NCI-H187 treated with DMSO at 0.1 percent for 48 hours (cell line): ENCODE measurements at places on chromosomes 3 and 15.

DNA sequence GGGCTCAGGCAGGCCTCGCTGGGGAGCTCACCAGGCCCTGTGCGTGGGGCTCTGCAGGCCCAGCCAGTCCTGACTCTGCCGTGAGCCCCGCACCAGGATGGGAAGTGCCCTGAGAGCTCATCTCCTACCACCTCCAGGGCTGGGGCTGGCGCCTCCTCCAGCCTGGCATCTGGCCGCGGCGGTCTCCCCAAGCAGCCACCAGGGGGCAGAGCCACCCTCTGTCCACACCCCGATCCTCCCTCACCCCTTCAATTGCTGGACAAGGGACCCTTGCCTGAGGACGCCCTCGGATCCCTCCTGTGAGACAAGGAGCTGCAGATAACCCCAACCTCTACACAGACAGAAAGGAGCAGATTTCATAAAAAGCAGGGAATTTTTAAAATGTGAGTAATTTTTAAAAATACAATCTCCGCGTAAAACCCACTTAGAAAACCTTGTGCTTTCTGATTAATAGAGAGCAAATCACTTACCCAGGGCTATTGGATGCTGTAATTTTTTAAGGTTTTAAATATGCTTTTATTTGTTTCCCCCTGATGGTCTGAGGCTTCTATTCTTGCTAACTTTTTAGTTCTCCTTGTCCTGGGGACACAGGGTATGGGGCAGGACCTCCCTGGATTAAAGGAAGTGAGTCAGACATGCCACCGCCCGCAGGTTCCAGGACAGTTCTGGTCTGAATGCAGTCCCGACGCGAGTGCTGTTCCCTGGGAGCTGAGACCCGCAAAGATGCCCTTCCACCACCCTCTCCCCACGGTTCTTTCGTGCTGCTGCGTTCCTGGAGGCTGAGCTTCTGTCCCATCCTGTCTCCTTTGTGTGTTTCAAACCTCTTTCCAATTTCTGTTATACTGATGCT lies 52.3 kb upstream of the CHRNA7 start:
- DNase-seq: no peak

DNA sequence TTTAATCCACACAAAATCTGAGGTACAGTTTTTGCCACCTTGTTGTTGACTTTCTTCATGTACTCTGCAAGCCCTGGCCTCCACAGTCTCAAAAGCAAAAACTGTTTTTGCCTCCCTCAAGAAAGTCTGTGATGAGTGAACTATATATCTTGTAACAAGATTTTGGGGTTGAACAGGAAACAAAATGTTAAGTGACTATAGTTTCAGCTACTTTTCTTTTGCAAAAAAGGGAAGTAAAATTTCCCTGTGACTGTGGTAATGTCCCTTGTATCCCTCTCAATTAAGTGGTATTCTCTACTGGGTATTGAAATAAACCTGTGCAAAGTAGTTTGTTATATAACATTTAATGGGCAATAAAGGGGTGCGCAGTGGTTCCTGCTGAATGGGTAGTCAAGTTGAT lies 21.3 kb upstream of the SCAANT1 start:
- DNase-seq: no peak

- no peak for DNase-seq
Observed at GRCh38 chr3:122782804-122783203, 10.8 kb downstream of the HSPBAP1 start.

GRCh38 chr3:159832024-159832423 lies 156.6 kb upstream of the IL12A start:
- no peak for DNase-seq

DNA sequence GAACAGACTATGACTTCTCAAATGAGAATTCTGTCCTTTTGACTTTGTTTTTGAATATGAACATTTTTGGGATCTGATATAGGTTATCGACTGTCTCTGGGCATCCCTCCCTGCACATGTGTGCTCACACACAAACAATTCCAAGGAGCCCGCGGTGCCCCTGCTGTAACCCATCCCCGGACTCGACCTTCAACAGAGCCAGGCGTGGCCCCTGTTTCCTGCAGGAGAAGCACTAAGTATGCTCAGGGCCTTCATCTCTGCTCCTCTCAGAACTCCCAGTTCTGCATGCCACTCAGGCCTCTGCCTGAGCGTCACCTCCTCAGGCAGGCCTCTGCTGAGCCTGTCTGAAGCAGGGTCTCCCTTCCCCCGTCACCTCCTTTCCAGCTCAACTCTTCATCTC lies 57.6 kb downstream of the NUP210 start:
- no peak for DNase-seq

DNA sequence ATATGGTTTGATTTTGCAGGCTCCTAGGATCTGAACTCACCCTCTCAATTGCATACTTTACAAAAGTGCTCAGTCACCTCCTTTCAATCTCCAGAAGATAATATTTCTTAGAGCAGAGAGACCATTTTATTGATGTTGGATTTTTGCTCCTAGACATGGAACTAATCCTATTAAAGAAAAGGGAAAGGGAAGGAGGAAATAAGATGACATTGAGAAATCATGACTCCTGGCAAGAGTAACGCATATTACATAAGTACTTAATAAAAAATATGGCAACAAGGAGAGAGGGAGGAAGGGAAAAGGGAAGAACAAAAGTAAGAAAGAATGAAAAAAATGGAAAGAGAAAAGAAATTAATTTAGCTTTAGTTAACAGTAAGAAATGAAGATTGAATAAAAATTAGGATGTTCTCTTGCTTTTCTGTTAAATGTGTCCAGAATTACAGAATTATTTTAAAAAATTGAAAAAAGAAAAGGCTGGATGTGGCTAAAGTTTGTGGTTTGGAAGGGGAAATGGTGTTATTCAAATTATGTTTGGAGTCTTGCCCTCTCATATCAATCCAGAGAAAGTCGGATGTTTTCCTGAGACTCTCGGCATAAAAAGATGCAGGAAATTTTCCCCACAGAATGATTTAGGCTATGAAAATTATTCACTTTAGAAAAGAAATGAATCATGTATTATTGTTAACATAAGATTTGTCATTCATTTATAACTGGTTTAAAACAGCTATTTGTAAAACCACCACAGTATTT lies 474.0 kb downstream of the FGF12 start:
- no peak for DNase-seq

GRCh38 chr3:61602466-61602865 lies 41.1 kb downstream of the PTPRG start:
- no peak for DNase-seq

DNA sequence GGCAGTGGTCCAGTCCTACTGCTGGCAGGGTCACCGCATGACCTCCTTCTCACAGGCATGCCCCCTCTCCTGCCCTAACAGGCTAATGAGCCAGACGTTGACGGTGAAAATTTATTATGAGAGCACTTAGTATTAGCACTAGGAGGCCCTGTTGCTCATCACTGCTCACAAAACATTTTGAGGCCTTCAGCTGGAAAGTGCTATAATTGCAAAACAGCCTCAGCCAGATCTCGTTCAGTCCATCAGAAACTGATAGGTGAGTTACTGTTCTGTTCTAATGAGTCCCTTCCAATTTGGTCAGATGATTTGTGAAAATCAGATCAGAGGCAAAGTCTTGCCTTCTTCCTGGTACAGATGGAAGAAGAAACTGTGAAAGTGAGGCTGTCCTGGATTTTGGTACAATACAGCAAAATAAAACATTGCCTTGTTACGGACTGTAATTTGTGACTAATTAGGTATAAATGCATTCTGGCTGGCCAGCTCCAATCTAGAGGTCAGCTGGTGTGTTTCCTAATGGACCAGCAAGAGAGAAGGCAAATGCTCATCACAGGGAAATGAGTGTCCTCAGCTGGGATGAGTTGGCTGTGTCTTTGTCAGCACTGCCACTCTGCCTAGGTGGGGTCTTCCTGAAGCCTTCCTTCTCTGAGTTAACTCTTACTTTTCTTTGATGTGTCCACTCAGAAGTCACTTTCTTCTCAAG lies 316.8 kb downstream of the CHST2 start:
- DNase-seq: no peak

GRCh38 chr3:141487521-141488252 lies 860 bp downstream of the RASA2 start:
- DNase-seq: no peak

DNA sequence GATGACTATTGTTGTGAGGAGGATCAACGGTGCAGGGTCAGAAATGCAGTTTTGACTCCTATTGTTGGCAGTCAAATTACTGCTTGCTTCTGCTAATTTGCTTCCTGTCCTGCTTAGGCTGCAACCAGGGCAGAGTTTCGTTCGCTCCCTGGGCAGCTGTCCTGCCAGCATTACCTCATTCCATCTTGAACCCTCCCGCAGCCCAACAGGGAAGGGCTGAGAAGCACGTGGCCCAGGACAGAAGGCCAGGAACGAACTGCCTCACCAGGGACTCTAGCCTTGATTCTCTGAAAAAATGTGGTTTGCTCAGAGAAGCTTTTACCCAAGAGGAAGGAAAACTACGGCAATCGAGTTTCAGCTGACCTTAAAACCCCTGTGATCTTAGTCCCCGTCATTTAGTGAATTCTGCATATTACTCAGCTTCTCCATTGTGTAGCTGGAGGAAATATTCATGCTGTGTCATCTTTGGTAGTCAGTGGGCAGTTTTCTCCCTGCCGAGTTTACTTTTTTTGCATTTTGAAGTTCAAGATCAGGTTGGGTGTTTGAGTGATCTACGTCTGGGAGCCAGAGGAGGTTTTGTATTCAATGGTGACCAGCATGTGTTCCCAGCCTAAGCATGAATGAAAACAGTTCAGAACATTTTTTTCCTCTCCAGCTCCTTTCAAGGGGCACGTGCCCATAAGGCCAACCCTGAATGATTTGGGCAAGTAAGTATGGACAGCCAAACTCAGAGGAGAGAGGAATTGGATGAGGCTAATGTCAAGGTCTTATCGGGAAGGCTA lies 23.0 kb downstream of the TLNRD1 start:
- no peak for DNase-seq

GRCh38 chr3:82058809-82059208 lies 297.4 kb upstream of the GBE1 start:
- no peak for DNase-seq

GRCh38 chr3:184230081-184230602 lies 757 bp downstream of the VWA5B2 start:
- DNase-seq: no peak

DNA sequence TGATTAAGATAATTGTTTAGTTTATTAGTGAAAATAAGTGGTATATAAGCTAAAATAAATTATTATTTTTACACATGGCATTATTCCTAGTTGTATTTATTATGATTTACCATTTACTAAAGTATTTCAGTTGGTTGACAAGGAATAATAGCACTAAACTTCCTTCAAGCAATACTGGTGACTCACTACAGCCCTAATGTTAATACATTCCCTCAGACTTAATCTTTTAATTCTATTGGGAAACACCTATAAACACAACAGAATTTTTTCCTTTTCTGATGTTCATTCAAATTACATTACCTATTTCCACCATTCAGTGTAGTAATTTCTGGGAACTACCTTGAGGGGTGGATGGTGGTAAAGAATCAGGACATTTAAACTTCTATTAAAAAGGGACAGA lies 264.0 kb downstream of the TIGIT start:
- no peak for DNase-seq

GRCh38 chr15:57533448-57533799 lies 58.3 kb upstream of the MYZAP start:
- no peak for DNase-seq

- no peak for DNase-seq
Observed at GRCh38 chr3:18447720-18448119, 22.6 kb upstream of the SATB1 start.

- DNase-seq: peak; percentile 11
Observed at GRCh38 chr3:138082085-138082991, 33.1 kb downstream of the DZIP1L start.

- no peak for DNase-seq
Observed at GRCh38 chr3:31114929-31115283, 220.4 kb upstream of the GADL1 start.

GRCh38 chr15:38853608-38854007 lies 289.0 kb upstream of the RASGRP1 start:
- DNase-seq: no peak

- DNase-seq: no peak
Observed at GRCh38 chr3:188916934-188917401, 254.8 kb upstream of the TPRG1 start.

- no peak for DNase-seq
Observed at GRCh38 chr3:154884952-154885351, 195.2 kb upstream of the MME start.

DNA sequence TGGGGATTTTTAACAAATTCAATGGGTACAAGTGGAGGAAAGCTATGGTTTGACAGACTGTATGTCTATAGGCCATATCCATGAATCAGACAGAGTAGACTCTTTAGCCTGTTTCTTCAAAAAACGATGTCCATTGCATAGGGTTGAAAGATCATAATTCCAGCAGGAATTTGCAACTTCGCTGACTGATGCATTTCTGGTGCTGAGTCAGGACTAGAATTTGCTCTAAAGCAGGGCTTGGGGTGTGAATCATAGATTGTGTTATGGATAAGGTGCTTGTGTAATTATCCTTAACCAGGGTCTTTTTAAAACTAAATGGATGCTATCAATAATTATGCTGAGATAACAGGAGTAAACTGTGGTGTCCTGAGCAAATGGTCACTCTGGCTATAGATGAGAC lies 200.4 kb upstream of the TBC1D5 start:
- no peak for DNase-seq

DNA sequence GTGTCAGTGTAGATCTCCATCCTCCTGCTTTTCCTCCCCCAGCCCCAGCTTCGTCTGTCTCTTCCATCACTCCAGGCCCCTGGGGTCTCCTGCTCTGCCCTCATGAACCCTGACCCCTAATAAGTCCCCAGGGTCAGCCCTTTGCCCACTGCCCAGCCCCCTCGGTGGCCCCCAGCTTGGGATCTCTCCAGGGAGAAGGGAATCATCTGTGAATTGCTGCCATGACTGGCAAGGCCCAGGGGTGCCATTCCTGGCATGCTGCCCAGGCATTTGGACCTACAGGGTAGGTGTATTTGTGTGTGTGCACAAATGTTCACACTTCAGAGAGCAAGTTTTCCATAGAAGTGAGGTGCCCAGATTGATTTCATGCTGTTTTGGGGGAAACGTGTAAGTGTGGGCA lies 5.9 kb upstream of the TBC1D21 start:
- DNase-seq: no peak

DNA sequence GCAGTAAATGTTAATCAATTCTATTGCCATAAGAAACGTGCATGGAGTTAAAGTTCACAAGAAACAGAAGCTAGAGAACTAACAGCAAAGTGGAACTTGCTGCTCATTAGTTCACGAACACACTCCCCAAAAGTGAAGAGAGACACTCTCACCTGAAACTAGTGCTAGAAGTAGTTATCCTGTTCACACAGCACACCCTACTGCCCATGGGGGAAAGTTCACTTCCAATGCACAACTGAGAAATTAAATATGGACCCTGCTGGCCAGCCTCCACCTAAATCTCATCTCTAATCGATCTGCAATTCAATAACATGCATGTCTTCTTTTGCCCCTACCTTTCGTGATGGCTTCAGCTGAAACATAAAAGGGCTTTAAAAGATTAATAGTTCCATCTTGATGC lies 39.4 kb upstream of the FRMD4B start:
- no peak for DNase-seq

- no peak for DNase-seq
Observed at GRCh38 chr3:55630280-55630920, 143.3 kb upstream of the WNT5A start.
